ENCODE measurements at places on chromosomes 11 and 22. TPM values are rescaled to one million over a fixed set of nuclear protein-coding genes. Genes with fewer than 3 reads are reported as not detected.

The HEPACAM gene
- total RNA-seq, result not detected

The MGAT3 gene
- total RNA-seq, result 0.17 TPM

The PAK1 gene
- total RNA-seq, result 48.0 TPM

The CSRP3 gene
- total RNA-seq, result not detected

The NPTXR gene
- total RNA-seq, result 0.59 TPM

The APOL1 gene
- 0.34 TPM for total RNA-seq

The DDI1 gene
- total RNA-seq, result not detected

The TPBGL gene
- not detected for total RNA-seq

The DLG2 gene
- 0.45 TPM for total RNA-seq

The OMP gene
- total RNA-seq, result not detected

The CHRM1 gene
- total RNA-seq, result not detected

The TMPRSS5 gene
- total RNA-seq, result under 0.01 TPM

The C1QTNF5 gene
- 7.6 TPM for total RNA-seq

The CHST1 gene
- 0.74 TPM for total RNA-seq

The SCGB1A1 gene
- total RNA-seq, result not detected

The MRGPRF gene
- total RNA-seq, result 43.1 TPM

The BLID gene
- 1.5 TPM for total RNA-seq

The FLRT1 gene
- under 0.01 TPM for total RNA-seq

The NEFH gene
- 2.1 TPM for total RNA-seq

The RIMBP3B gene
- 0.30 TPM for total RNA-seq

The INPP5J gene
- 1.9 TPM for total RNA-seq

The CATSPER1 gene
- total RNA-seq, result not detected

The ZNF280B gene
- total RNA-seq, result 1.2 TPM

The SLC43A3 gene
- 64.2 TPM for total RNA-seq

The TBX1 gene
- under 0.01 TPM for total RNA-seq

Data from bronchus fibroblast of lung (primary cell).